ENCODE measurements at places on chromosomes 5 and 9.

- DNase-seq = no peak
Measured at GRCh38 chr5:139681466-139681865, 33.3 kb downstream of the CXXC5 start.

DNA sequence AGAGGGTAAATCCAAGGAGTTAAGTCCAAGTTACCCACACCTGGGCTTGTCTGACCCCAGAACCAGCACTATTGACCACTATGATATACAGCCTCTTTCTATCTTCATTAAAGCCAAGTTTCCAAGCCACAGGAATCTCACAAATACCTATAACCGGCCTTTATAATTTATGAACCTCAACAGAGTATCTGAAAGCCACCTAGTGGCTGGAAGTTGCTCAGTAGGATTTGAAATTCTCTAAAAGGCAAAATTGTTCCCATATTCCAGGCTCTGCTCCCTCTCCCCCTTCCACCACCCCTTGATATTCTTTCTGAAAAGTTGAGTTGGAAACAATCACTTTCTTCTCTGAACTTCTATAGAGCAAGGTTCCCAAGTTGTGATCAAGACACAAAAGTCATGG is 106.4 kb upstream of the GPR151 start:
- DNase-seq = no peak

- peak; percentile 3 for DNase-seq
Measured at GRCh38 chr9:1434052-1434767, 384.1 kb downstream of the DMRT2 start.

DNA sequence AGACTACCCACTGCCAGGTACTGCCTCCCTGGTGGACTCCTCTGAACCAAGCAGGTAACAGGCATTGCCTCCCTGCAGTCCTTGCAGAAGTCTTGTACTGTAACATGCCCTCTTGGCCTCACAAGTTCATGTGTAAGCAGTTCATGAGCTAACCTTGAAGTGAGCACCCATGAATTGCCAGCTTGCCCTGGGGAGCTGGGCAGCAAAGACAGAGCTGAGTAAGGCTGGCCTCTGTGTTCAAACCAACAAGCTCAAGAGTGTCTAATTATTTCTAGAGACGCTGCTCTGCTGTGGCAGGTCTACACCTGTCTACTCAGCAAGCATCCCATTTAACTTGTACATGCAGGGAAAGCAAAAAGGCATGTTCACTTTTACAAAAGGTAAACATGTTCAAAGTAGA is 113.5 kb downstream of the FEM1C start:
- DNase-seq = no peak

- DNase-seq = peak; percentile 36
Measured at GRCh38 chr9:91948597-91949391, 1.2 kb downstream of the ROR2 start.

- DNase-seq = no peak
Measured at GRCh38 chr9:74304598-74304997, 192.5 kb upstream of the RORB start.

DNA sequence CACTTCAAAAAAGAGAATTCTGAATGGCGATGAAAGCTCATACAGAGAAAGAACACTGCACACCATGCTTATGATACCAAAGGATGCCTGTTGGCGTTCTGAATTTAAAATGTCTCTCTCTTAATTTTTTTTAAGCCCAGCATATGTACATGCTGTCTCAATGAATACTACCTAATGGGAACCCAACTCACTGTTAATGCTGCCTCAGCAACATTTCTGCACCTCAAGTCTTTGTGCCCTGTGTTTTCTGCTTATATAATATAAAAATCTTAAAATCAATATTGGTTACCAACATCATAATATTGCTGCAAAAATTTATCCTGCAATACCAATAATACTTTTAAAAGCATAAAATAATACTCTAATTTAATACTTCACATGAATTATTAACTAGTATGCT is 44.1 kb upstream of the POU5F2 start:
- DNase-seq = no peak

- peak; percentile 77 for DNase-seq
Measured at GRCh38 chr5:118791926-118792734, 196.2 kb downstream of the DTWD2 start.
